Kasumi-1 (cell line): ENCODE measurements at places on chromosomes 2 and 18.

- DNase-seq, result no peak
Measured at GRCh38 chr2:112762276-112762675, 2.1 kb downstream of the CKAP2L start.

GRCh38 chr2:95061119-95061512 lies 35.6 kb downstream of the MAL start:
- no peak for DNase-seq

DNA sequence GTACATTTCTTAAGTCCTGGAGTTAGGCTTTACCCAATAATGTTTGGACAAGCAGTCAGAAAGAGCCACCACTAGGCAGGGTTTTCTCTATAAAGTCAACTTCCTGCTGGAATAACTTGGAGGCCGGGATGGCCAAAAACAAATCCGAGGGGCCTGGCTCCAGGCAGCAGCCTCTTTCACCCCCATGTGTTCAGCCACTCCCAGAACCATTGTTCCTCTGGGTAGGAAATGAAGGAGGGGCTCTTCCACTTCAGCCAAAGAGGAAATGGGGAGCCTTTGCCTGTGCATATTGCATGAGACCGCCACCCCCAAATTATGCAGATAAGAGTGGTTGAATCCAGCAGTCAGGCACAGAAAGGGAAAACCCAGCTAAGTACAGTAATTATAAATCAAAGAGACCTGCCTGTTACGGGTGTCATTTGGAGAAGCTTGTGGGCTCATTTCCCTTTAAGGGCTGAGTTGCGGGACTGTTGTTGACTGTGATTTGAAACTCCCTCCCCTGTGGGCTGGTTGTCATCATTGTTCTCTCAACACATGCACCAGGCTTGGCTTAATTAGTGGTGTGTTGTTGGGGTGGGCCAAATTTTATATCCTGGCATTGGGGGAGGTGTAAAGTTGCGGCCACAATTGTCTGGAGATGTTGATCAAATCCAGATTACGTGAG lies 212.8 kb upstream of the SOX11 start:
- no peak for DNase-seq

DNA sequence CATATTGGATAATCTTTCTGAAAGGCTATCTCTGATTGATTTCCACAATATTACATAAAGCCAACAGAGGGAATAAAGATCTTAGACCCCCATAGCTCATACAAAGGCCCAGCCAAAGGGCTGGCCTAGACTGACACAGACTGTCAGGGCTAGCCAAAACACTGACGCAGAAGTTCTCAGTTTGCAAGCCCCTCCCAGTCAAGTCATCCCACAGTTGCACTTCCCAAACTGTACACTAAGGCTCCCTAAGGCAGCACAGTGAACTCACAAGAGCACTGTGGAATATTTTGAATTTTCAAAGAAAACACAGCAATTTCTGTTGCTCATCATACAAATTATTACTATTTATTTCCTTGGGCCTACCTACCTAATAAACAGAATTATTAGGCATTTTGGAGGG lies 244.9 kb downstream of the SP3 start:
- no peak for DNase-seq

DNA sequence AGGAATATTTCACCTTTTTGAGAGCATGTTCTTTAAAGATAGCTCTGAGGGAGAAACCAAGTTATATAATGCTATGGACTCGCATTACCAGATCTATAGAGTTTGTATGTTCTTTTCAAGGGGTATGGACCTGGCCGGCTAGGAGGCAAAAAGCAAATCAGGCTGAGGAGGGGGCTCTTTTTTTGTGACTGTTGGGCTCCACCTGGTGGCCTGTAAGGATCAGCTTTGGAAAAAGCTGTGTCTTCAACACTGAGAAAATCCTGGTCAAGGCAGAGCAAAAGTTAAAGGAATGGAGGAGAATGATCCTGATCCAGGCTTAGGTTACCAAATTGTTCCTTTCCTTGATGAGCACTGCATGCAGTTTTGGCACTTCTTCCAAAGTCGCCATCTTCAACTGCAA lies 180.5 kb downstream of the DIS3L2 start:
- no peak for DNase-seq

DNA sequence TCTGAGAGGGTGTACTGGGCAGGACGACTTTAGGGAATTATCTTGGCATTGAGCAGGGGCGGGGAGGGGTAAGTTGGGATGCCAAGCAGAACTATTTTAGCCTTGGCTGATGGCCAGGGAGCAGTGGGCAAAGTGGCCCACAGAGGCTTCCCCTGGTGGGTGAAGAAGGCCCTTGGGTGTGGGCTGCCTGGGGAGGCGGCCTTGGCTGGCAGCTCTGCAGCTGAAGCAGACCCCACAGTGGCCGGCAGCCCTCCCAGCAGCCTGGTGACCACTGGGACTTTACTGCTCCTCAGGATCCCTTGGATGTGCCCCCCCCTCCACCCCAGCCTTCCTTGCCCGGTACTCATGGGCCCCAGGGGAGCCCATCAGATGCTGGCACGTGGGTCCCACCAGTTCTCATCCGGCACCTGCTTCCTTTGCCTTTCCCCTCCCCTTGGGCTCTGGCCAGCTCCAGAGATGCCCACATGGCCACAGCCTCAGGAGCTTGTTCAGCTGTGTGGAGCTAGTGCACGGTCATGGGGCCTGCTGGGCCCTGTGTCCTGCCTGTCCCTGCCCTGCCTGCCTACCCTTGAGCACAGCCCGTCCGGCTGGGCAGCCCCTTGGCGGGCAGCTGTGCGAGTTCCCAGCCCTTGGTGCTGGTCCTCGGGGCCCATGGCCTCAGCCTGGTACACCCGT lies 122.1 kb upstream of the HS6ST1 start:
- DNase-seq, result no peak

DNA sequence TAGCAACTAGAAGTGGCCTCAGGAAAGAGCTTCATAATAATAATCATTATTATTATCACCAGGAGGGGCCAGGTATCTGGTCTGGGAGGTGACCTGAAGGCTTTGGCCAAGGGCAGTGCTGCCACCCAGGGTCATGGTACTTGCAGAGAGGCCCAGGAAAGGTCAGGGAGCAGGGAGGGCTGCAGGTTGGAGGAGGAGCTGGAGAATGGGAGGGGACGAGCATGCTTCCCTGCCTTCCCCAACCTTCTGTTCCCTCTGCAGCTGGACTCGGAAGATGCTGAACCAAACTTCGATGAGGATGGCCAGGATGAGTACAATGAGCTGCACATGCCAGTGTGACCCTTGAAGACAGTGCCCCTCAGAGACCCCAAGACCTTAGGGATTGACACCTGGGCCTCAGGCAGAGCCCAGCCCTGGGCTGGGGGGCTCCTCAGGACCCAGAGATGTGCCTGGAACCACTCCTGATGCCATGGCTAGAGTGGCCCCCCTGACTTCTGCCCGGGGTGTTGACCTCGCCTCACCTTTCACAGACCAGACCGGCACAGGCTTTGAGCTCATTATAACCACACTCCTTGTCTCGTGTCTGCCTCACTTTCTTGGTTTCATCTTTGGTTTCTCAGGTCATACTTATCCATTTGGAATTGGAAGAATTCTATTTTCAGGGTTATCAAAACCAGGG lies 14.1 kb downstream of the SLC4A3 start:
- no peak for DNase-seq
